ENCODE measurements at places on chromosomes 4 and X.

GRCh38 chr4:40856277-40856839 lies 106.6 kb downstream of the NSUN7 start:
- DNase-seq: no peak

- no peak for DNase-seq
Observed at GRCh38 chr4:16897991-16898827, at the start of gene LDB2. Gene LDB2, minus strand, starts transcription at chr4:16898645.

DNA sequence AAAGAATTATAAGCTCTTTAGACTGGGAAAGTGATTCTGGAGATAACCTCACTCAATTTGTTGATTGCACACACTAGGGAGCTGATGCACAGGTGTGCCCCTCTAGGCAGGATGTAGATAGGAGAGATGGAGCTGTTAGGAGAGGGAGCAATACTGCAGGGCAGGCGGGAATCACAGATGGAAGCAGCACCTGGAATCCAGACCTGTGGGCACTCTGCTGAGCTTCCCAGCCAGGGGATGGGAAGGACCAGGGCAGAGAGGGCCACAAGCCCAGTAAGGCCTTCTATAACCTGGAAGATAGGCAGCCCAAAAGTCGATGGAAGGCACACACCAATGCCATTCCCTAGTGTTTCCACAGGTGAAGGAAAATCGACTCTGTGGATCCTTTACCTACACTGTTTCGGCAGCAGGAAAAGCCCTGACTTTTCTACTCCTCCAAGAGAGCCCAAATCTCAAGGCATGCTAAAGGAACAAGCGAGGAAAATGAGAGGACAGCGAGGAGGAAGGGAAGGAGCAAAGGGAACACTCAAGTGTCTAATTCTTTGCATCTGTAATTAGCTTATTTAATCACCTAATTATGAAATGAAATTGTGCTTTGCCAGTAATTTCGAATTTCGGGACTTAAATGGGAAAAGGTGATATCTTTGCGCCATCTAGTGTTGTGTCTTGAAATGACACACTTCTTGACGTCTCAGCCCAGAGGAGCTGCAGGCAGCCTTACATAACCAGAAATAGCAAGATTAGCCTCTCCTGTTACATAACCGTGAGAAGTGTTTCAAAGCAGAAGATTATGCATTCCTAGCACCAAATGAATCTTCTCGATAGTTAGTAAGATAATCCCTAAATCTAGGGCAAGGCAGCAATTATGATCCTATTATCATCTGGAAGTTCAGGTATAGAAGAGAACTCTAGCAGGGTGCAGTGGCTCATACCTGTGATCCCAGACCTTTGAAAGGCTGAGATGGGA lies 31.0 kb upstream of the TLR3 start:
- DNase-seq: no peak

DNA sequence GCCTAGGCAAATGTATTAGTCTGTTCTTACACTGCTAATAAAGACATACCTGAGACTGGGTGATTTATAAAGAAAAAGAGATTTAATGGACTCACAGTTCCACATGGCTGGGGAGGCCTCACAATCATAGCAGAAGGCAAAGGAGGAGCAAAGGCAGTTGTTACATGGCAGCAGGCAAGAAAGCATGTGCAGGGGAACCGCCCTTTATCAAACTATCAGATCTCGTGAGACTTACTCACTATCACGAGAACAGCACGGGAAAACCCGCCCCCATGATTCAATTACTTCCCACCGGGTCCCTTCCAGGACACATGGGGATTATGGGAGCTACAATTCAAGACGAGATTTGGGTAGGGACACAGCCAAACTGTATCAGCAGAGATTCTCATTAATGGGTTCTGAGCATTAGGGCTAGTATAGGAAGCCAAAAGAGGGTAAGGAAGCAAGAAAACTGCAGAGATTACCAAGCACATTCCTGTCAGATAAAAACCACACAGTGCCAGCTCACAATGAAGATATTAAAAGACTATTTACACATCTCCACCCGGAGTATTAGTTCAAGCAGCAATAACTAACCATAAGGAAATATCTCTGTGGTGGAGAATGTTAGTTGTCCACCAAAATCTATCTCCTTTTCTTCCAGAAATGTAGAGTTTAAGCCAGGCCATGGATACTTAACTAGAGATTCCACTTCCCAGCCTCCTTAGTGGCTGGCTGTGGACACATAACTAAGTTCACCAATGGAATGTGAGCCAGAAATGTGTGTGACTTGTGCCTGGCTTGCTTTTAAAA lies 61.2 kb upstream of the HOPX start:
- no peak for DNase-seq

DNA sequence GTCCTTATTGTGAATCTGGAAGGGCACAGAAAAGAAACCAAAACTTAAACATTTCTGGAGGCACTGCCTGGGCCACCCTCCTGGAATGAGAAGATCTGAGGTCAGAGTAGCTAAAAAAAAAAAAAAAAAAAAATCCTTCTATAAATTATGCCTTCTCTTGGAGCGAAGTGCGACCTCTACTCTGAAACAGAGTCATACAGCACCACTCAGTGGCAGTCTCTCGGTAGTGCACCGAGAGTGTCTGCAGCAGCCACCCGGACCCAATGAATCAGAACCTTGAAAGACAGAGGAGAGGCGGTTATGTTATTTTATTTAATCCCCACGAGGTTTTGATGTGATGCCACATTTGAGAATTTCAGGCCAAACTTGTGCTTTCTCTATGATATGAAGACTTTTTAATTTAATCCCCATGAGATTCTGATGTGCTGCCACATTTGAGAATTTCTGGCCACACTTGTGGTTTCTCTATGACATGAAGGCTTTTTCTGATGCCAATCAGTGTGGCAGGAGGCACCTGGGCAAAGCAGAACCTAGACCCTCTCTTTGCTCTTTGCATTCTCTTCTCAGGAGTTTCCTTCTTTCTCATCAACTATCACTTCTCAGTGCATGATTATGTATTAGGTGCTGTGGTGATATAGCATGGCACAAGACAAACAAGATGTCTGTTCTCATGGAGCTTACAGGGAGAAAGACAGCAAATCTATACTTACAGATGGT lies 5.6 kb upstream of the CT47C1 start:
- DNase-seq: no peak

DNA sequence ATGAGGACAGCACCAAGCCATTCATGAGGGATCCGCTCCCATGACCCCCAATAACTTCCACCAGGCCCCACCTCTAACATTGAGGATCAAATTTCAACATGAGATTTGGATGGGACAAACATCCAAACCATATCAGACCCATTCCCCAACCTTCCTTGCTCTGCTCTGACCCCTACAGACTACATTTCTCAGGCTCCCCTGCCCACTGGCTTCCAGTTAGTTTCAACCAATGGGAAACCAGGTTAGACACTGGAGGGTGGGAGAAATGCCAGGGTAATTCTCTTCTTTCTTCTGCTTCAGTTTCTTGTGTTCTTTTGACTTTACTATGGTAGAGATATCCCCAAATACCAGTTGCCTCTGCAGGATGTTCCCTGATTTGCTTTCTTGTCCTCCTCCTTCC lies 125.7 kb downstream of the CLCN4 start:
- DNase-seq: no peak

GRCh38 chr4:182250446-182250845 lies 7.2 kb downstream of the TENM3 start:
- no peak for DNase-seq
